Activated CD8-positive, alpha-beta memory T cell treated with anti-CD3 and anti-CD28 coated beads for 48 hours (primary cell): ENCODE measurements at places on chromosomes 1 and 21.

- DNase-seq: no peak
Measured at GRCh38 chr1:100354971-100355394, 2.7 kb downstream of the CDC14A start.

DNA sequence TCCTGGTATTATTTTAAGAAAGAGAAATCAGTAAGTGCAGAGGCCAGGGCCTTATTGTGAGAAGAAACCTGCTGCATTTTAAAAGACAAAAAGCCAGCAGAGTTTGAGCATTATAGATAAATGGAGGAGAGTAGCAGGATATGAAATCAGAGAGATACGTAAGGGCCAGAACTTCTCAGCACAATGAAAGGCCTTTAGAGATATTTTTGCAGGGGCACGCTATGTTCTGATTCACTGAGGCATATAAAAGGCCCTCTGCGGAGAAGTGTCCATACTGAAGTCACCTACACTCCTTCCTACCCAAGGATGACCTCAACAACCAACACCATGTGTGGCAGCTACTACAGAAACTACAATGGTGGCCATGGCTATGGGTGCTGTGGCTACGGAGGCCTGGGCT, at the start of gene KRTAP6-3:
Gene KRTAP6-3, plus strand, starts transcription at position 301 of the 400 bp plus-strand sequence. Its CDS starts 6 bp downstream, at position 307.
- no peak for DNase-seq

DNA sequence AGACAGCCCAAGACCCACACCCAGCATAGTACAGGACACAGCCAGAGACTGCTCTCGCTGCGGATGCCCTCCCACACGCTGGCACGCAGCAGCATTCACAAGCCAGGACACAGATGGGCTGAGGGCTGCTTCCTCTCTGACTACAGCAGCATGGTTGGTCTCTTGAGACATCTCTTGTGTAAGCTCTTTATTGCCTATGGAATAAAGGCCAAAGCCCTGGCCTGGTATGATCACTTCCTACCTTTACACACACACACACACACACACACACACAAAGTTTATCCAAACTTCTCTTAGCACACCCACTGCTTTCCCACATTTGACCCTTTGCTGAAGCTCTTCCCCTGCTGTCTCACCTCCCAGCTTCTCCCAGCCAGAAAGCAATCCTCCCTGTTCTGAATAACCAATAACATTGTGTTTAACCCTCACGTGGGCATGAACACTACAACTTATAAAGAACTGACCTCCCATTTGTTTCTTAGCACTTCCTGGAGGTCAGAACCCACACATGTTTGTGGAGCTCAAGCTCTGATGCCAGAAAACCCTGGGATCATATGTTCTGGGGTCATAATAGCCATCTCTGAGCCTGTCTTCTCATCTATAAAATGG, 1.2 kb upstream of the LUZP1 start:
- no peak for DNase-seq

DNA sequence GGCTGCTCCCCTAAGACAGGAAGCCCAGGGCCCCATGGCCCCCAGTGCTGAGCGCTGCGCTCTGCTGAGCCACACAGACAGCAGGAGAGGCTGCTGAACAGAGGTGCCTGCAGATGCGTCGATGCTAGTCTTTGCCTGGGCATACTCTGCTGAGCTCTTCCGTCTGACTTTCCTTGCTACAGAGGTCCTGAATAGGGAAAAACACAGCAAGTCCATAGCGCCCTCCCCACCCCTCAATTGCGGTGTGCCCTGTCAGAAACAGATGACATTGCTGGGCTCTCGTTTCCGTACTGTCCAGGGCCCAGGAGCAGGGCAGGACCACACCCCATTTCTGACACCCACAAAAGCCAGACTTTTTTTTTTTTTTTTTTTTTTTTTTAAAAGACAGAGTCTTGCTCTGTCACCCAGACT, 252.5 kb downstream of the SDCCAG8 start:
- DNase-seq: no peak
